ENCODE measurements at places on chromosomes 4 and X.

DNA sequence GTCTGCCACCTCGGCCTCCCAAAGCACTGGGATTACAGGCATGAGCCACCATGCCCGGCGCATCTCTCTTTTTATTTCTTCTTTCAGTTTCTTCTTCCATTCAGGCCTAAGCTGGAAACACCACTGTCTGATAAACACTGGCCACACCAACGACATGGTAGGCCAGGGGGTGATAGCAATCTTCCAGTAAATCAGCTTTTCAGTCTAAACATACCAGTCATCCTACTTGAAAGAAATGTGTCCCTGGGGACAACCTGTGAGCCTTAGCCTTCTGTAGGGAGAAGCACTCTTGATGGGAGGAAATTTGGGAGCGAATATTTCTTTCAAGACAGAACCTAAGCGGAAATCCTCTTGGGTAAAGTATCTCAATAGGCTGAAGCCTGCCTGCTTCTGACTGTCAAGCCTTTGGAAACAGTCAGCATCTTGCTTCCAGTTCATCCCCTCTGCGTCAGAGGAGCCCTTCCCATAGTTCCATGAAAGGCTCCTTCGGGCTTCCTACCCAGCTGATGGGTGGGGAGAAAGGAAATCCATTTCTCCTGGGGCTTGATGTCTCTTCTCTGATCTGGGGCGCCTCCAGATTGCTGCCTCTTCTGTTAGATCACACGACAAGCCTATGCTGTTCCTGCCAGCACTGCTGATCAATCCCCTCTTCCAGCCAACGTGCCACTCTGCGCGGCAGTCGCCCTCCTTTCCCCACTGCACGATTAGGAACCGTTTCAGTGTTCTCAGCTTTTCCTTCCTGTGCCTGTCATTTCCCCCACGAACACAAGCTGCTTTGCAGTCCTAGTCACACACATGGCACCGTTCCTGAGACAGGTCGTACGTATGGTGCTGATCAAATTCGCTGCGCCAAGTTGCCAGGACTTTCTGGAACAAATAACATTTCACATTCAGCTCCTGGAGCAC lies 49.5 kb upstream of the CBR4 start:
- peak; percentile 45 for DNase-seq

GRCh38 chr4:102503831-102504786 lies 3.0 kb downstream of the NFKB1 start:
- no peak for DNase-seq

DNA sequence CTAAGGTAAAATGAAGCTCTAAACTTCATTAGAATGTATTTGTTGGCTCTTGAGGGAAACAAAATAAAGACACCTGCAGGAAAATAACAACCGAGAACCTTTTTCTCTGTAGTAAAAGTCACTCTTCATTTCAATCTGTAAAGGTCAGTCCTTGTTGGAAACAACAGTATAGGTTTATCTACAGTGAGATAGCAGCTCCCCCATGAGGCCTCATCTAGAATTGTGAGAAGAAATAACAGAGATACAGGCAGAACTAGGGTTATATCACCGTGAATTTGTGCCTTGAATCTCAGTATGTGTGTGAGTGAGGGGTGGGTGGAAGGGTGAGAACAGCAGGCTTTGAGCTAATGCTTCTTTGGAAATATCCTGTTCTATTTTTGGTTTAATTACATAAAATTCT lies 107.8 kb upstream of the FMR1 start:
- DNase-seq, result peak; percentile 1

GRCh38 chr4:94544811-94545210 lies 93.1 kb downstream of the PDLIM5 start:
- peak; percentile 30 for DNase-seq

DNA sequence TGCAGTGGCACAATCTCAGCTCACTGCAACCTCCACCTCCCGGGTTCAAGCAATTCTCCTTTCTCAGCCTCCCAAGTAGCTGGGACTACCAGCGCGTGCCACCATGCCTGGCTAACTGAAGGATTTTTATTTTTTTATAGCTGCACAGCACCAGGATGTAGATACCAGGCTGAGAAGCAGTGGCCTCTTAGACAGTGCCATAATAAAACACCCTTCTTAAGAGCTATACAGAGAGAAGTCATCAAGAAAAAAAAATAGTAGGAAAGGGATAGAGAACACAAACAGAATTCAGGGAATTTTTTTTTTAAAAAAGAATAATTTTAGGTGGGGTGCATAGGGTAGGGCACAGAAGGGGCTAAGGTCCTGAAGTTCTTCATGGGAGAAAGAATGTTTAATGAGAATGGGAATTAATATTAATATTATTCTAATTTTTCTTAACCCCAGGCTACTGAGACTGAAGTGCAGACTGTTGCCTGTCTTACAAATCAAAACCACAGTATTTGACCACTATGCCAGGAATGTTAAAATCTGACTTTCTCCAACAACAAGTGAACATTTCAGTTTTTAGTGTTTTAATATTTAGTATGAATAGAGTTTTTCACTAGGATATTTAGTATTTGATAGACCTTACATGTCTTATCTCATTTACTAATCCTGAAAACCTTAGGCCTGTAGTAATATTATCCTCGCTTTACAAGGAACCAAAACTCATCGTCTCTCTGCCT lies 146.7 kb downstream of the KCNIP4 start:
- peak; percentile 52 for DNase-seq

GRCh38 chr4:96154676-96155075 lies 314.8 kb downstream of the PDHA2 start:
- DNase-seq, result peak; percentile 15

DNA sequence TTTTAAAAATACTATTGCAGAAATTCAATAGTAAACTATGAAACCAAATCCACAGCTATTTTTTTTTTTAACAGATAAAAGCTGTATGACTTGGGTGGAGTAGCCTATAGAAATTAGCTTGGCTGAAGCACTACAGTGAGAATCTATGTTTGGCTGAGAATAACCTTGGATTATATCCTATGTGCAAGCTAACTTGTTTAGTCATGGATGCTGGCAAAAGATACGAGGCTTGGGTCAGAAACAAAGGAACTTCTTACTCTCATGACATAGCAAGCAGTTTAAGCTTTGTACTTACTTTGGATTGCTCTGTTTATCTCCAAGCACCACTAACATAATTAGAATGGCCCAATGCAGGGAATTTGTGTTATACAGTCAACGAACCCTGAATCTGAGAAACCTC lies 119.2 kb upstream of the GRID2 start:
- DNase-seq, result peak; percentile 60

- DNase-seq, result no peak
Observed at GRCh38 chr4:142952821-142953580, 106.9 kb upstream of the INPP4B start.

DNA sequence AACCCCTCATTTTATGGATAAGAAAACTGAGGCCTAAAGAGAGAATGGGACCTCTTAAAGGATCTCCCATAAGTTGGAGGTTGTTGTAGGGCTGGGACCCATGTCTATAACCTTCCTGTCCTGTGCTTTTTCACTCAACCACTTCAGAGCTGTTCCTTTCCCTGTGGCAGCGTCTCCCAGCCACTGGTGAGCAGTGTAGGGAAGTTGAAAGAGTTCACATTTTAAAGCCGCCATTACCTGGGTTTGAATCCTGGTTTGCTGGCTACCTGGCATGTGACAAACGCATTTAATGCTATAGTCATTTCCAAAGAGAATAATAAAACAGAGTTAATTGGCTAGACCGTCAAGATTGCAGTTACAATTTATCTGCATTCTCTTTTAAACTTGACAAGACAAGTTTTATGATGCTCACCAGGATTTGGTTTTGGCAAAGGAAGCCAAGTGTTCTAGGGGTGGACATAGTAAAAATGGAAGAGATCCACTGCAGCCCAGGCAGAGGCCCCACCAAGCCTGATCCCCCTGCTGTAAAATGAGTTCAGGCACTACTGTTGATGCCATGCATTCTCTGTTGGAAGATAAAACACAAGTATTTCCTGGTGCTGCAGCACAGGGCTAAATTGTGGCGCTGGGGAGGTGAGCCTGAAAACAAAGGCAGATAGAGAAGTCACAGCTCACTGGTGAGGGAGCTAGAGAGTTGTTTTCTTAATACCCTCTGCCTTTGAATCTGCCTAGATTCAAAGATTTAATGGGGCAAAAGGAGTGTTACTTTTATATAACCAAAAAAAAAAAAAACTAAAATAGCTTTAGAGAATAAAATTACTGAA lies 218.7 kb downstream of the NWD2 start:
- no peak for DNase-seq

- DNase-seq, result no peak
Observed at GRCh38 chr4:33054161-33054560, 2334.0 kb downstream of the PCDH7 start.

Measured in fibroblast of upper back skin (primary cell).